Smooth muscle cell of the brain vasculature (primary cell): ENCODE measurements at places on chromosomes 7 and 10.

GRCh38 chr10:113007821-113008220 lies 57.8 kb downstream of the TCF7L2 start:
- DNase-seq: no peak

- no peak for DNase-seq
These were observed 737.2 kb upstream of the ANKRD30A start for GRCh38 chr10:36388166-36388565.

GRCh38 chr7:104993217-104993862 lies 20.7 kb upstream of the KMT2E start:
- DNase-seq: no peak

- DNase-seq: no peak
These were observed 46.0 kb downstream of the ZNF777 start for GRCh38 chr7:149414745-149415390.

DNA sequence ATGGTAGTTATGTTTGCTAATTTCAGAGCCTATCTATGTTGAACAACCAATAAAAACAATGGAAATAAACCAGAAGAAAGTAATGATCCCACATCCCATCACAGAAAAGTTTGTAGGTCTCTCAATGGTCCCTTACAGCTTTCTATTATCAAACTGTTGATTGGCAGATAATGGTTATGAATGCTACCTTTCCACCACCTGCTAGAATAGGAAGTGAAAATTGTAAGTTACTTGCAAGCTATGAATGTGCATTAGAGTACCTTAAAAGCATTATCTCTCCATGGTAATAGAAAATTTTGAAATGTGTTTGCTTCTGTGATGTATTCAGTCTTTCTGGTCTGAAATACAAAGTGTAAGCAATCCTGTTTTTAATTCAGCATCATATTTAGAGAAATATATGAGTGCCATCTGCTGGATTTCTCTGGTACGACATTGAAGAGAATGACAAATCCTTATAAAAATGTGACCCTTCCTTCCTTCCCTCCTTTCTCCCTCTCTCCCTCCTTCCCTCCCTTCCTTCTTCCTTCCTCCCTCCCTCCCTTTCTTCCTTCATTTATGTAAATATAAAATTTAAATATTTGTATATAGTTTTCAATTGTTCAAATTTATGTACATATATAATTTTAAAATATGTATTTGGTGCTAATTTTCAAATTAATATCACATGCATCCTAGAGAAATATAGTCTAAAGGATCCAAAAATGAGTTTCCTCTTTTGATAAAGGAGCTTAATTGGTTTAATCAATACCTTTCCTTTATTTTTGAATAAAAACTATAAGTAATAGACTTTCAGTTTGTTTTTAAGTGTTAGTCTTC lies 41.4 kb upstream of the PNLIPRP3 start:
- DNase-seq: peak; percentile 15

DNA sequence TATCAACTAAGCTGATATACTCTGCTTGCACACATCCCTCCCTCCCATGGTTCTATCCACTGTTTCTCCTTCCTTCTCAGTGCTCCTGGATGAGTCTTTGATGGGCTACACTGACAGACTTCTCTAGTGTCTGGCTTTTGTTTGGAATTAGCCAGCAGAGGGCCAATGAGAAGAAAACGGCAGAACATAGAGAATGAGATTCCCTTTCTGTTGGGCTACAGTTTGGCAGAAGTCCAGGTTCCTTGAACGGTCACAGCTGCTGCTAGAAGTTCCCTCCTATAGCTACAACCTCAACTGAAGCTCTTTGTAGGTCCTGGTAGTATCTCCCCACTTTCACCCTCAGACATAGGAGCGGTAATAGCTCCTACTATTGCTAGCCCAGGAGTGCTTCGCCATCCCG lies 251.1 kb upstream of the LRRN3 start:
- peak; percentile 43 for DNase-seq

DNA sequence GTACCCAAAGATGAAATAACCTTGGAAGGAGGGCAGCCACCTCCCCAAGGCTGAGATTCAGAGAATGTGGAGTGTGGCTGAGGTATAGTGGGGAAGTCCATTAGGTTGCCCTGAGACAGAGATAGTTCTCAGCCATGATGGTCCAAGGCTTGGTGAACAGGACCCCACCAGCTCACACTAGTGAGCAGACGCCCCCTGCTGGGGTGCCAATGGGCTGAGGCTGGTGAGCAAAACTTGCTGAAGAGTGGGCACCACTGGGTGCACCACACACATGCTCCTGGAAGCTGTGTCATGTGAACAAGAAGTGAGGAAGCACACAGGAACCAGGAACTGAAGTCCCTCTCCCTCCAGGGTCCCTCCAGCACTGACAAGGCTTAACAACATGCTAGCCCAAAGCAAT lies 8.9 kb downstream of the FBXL13 start:
- DNase-seq: no peak

GRCh38 chr10:30080161-30080560 lies 20.8 kb upstream of the JCAD start:
- no peak for DNase-seq

DNA sequence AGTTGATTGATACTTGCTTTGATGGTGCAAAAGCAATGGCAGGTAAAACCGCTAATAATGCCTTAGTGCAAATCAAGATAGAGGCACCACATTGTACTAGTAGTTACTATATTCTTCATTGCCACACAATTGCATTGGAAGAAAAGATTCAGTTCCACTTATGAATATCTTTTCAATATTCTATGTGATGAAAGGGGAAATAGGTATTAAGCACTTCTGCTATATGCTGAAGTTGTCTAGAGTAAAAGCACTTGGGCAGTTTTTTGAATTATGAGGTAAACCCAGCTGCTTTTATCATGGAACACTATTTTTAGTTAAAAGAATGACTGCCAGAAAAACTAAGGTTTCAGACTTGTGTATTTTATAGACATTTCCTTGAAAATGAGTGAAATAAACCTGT lies 15.5 kb downstream of the ENTPD7 start:
- DNase-seq: no peak

- no peak for DNase-seq
These were observed 764.9 kb upstream of the MBL2 start for GRCh38 chr10:53537508-53537907.

- no peak for DNase-seq
These were observed 64.4 kb upstream of the LEP start for GRCh38 chr7:128176696-128177095.
